ENCODE measurements at places on chromosomes 5 and 9. TPM values are rescaled to one million over a fixed set of nuclear protein-coding genes. Genes with fewer than 3 reads are reported as not detected.

Gene PCDHB12
- not detected for total RNA-seq

Gene LHX2
- total RNA-seq, result 4.0 TPM

Gene KIF2A
- total RNA-seq, result 25.1 TPM

DNA sequence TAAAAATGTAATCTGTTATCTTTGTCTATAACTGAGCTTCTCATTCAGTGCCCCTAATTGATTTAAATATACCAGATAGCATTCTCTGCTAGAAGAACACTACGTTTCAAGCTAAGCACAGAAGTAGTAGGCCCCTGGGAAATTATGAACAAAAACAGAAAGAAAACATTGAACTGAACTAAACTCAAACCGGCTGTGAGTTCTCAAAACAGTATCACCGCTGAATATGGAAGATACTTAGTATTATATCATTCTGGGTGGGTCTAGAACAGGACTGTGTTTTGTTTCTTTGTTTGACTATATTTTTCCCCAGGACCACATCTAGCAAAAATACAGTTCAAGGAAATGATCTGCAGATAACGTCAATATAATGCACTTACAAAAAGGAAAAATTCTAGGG lies 95.1 kb upstream of the HMHB1 start:
- no peak for DNase-seq

DNA sequence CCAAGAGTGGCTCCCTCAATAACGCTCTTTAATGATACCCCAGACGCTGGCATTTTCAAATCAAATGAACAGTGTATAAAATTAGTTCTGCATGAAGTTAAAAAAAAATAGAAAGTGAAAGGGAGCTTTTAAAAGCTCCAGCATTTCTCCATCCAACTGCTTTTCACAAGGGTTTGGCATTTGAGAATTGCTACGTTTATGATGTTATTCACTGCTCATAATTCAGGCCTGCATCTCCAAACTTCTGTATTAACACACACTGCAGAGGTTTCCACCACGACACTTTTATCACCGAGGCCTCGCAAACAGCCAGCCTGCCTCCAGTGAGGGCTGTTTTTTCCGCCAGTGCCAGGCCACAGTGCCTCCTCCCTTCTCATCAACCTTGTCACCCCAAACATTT lies 205.5 kb upstream of the EFNA5 start:
- DNase-seq, result no peak

Gene PCDHGA7
- total RNA-seq, result not detected

Gene LHX3
- total RNA-seq, result not detected

- no peak for DNase-seq
Observed at GRCh38 chr5:78929833-78930232, 55.3 kb downstream of the ARSB start.

GRCh38 chr5:151184316-151185042 lies 26.9 kb upstream of the ANXA6 start:
- no peak for DNase-seq

DNA sequence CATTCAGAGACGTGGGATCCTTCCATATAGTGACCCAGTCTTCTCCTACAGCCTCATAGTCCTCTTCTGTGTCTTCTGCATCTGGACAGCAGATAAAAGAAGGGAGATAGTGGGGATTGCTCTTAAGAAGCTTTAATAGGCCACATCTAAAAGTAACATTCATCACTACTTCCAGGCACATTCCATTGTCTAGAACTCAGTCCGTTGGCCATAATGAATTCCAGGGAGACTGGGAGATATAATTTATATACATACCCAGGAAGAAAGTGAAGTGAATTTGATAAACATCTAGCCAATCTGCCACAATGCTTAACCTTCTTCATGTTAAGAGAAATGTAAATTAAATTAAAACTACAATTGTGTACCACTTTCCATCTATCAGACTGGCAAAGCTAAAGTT lies 22.5 kb upstream of the GLIPR2 start:
- DNase-seq, result no peak

Gene ARHGEF37
- 3.8 TPM for total RNA-seq

- DNase-seq, result no peak
Observed at GRCh38 chr9:121807069-121807822, 155.8 kb downstream of the DAB2IP start.

DNA sequence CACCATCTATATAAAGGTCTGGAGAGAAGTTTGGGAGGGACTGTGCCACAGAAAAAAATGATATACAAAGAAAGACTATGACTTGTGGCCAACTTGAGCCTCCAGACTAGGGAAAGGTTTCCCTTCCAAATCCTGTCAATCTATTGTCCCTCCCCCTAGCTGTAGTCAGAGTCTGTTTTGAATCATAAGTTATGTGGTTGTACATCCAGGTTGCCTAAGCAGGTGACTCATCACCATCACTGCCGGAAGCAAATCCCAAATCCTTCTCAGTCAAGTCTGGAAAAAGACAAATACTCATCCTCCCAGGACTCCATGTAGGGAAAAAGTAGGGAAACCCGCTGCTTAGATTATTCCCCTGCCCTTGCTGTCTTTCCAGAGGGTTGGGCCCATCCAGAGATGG lies 235.7 kb downstream of the CDK5RAP2 start:
- peak; percentile 63 for DNase-seq

Gene TNFSF8
- not detected for total RNA-seq

DNA sequence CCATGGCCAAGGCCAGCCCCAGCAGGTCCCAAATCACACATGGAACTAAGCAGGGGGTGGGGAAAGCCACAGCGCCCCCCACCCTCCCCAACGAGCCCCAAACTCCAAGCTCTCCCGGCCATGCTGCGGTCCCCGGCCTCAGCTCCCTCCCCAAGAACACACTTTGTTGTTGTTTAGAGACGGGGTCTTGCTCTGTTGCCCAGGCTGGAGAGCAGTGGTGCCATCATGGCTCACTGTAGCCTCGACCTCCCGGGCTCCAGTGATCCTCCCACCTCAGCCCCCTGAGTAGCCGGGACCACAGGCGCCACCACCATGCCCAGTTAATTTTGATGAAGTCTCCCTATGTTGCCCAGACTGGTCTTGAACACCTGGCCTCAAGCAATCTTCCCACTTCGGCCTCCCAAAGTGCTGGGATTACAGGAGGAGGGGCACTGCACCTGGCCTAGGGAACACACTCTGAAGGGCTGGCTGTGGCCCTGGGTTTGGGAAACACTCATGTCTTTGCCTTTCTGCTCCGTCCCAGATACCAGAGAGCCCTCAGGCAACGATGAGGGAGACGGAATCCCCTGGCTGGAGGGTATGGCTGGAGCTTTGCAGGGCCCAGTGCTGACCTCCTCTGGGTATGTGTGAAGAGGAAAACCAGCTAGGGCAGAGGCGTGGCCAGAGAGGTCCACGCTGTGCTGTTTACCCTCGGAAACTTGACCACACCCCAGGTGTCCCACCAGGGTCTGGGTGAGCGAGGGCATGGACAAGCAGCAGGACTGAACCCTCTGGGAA lies 53.2 kb upstream of the UBAC1 start:
- no peak for DNase-seq

DNA sequence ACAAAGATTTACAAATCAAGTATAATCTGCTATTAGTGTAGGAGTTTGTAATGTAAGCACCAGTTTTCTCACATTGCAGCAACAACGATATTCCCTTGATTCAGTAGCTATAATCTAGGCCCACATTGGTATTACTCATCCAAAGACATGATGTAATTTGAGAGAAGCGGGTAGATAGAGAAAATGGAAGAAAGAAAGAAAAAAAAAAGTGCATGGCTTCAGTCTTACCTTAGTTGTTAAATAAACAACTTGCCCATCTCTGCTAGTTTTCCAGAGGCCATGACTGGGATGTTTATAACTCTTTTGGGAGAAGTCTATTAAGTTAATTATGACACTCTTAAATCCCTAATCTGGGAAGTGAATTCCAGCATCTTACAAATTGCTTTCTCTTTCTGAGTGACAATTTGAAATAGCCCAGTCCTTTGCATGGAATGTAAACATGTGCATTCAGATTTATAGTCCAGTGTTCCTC lies 2.8 kb downstream of the MELK start:
- DNase-seq, result peak; percentile 24

GRCh38 chr5:154444556-154445421 lies 1.0 kb upstream of the SAP30L start:
- no peak for DNase-seq

Gene SLC6A19
- not detected for total RNA-seq

Gene OR1J2
- not detected for total RNA-seq

DNA sequence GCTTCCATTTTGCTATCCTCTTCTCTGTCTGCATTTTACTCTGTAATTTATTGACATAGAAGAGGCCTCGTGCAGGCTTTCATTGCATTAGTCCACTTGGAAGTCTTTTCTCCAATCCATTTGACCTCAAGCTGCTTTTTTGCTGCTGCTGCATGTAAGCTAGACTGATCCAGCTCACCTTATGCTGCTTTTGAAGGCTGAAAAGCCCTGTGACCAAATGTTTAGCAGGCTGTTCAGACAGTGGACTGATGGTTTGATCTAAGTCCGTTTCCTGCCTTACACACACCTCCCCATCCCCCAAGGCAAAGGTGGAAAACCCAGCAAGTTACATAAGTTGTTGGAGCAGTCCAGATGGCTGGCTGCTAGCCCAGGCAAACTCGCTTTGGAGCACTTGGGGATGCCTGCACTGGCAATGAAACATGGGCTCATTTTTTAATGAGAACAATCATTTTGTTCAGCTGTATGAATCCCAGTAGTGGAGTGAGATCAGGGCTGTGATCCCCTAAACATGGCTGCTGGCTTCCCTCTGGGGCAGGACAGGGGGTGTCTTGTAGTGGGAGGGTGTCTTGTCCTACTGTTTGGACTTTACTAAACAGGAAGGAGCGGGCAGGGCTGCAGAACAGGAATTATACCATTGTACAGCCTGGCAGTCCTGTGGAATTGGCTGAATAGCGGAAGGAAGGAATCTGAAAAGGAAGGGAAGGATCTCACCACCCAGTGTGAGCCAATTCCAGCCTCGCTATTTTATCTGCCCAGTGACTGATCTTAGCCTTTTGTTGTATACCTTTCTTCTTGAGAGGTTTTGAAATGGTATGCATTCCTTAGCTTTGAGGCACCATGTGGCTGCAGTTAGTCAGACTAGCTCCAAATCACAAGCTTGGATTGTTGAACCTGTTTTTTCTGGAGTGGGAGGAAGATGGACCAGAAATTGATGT lies 212.0 kb downstream of the ARHGAP26 start:
- DNase-seq, result peak; percentile 41

- DNase-seq, result no peak
Observed at GRCh38 chr5:35956429-35956828, 18.0 kb upstream of the CAPSL start.

DNA sequence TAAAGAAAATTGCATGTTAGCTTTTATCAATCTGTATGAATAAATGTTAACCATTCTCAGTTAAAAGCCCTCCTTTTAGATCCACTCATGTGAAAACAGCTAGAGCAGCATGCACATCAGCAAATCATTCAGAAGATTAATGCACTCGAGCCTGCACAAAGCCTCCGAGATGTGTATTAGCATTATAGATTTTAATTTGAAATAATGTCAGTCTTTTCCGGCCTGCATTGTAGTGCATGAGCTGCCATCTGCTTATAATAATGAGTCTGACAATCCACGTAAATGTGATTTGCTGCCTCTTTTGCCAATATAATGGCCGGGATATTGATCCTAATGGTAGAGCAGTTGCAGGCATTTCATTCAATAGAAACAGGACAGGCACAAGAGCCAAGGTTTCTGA lies 585.1 kb downstream of the IRX1 start:
- DNase-seq, result no peak

DNA sequence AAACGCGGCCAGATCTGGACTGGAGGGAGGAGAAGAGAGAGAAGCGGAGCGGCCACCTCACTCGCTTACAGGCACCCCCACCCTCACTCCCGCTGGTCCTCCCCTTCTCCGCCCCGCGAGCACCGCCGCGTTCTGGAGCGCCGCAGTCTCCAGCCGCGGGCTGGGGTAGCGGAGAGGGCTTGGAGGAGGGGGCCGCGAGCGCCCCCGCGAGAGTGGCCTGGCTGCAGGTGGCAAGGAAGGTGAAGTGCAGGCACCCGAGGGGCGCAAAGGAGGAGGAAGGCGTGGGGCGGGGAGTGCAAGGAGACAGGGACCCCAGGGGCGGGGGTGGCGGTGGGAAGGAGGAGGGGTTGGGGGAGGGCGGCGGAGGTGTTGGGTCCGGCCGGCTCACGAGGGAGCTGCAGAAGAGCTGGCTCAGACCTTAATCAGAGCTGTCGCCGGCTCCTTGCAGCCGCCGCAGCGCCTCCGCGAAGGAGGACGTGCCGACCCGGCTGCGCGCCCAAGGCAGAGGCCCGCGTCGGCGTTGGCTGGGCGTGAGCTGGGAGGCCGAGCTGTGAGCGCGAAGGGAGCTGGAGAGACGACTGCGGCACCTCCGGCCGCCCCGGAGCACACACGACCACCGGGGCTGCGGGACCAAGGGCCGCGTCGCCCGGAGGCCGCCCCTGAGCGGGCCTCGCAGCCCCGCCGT lies at the start of gene DMRT3:
Gene DMRT3, plus strand, starts transcription at position 398 of the 685 bp plus-strand sequence. CDS start 347 bp downstream, outside the sequence.
- no peak for DNase-seq

Gene KIF4B
- total RNA-seq, result not detected

- DNase-seq, result peak; percentile 77
Observed at GRCh38 chr9:573691-574410, 267.6 kb upstream of the DMRT1 start.

DNA sequence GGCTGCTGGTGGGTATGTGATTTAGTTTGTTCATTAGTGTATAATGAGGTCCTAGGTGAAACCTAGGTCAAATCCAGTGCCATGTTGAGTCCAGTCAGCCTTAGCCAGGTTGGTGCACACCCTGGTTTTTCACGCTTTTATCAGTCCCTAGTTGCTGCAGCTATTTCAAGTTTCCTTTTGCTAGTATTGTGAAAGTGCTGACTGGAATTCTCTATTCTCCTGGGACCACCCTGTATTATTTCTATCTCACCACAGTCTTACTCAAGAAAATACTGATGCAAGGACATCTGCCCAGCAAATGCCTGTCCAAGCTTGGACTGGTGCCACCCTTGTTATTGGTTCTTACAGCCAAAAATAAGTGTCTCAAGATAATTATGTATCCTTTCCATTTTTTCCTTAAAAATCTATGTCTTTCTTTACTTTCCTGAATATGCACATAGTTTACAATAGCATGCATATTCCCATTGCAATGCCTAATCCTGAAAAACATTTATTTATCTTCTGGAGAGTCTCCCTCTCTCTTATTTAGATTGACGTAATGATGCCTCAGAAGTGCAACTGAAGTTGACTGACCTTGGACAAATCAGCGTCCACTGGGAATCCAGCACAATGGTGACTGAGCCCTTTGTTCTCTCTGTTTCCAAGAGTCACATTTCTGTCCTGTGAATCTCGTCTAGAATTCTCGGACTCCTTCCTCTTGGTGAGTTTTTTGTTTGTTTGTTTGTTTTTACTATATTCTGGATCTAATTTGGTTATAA lies 1075.0 kb downstream of the CDH9 start:
- no peak for DNase-seq

DNA sequence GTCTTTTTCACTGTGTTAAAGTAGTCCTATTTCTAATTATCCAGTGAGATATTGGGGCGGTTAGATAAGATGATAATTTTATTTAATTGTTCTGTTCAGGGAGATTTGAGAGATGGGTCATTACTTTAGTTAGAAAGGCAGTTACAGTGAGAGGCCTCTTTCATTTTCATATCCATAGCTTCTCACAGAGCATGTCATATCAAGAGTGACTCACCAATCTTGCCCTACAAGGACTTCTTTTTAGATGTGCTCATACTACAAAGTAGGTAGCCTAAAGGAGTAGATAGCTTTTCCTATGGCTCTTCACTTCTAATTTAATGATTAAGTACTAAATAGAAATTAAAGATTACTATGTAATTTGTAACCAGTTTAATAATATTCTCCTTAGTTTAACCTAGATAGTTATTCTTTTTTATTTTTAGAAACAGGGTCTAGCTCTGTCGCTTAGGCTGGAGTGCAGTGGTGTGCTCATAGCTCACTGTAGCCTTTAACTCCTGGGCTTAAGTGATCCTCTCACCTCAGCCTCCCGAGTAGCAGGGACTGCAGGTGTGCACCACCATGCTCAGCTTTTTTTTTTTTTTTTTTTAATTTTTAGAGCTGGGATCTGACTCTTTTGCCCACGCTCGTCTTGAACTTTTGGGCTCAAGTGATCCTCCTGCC lies 71.0 kb downstream of the FER start:
- no peak for DNase-seq

Gene MLANA
- total RNA-seq, result not detected
